ENCODE measurements at places on chromosomes 16 and 17. TPM values are rescaled to one million over a fixed set of nuclear protein-coding genes. Genes with fewer than 3 reads are reported as not detected.

DNA sequence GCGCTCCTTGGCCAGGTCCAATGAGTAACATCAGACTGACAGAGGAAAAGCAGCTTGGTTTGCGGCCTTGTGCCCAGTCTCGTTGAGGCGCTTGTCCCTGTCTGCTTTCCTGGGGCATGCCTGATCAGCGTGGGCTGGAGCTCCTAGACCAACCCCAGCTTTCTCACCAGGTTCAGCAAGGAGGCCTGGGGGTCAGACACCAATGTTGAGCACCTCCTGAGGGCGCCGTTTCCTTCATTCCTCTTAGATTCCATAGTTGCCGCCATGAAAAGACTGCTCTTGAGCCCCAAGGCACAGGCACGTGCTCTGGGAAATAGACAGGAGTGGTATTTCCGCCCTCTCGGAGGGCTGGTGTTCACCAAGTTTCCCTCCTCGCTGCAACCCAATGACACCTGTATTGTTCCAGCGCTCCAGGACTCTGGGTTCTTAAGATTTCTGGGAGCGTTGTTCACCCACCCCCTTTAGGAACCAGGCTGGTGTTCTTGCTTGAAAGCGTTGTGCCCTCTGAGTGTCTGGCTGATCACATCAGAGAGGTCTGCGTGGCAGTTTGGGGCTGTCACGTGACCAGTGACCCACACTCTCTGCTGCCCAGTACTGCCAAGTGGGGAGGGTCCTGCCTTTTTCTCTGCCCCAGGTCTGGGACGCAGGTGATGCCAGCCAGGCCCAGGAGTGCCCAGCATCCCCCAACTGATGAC, 18.0 kb downstream of the KCTD2 start:
- no peak for DNase-seq

DNA sequence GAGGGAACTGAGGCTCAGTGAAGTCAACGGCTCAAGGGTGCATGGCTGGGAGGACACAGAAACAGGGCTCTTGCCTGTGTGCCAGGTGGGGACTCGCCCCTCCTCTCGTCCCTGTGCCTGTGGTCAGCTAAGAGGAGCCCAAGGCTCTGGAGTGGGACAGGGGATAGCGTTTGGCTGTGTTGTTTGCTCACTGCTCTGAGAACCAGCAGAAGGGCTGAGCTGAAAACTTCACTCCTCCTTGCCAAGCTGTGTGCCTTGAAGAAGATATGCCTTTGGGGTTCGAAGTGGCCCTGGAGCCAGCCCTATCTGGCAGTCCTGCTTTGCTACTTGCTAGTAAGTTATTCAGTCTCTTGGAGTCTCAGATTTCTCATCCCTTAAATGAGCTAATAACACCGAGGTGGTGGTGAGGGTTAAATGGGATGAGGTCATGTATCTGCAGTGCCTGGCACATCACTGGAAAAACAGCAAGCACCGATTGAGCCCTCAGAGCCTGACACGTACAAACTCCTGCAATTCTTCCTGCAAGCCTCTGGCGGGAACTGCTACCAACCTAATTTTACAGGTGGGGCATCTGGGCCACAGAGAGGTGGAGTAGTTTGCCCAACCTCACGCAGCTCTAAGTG, 17.7 kb downstream of the FOXL1 start:
- DNase-seq: no peak

GRCh38 chr16:11736903-11737302, 5.8 kb downstream of the TXNDC11 start:
- no peak for DNase-seq

Gene KRT9
- not detected for total RNA-seq

Gene PLD6
- 3.8 TPM for total RNA-seq

Gene ZNF385C
- 1.2 TPM for total RNA-seq

Measured in lower lobe of right lung (tissue), 2 donors.